ENCODE measurements at places on chromosomes 1 and 21.
A peak's percentile ranks its signal among the peaks of the same experiment; 100 is the strongest.

GRCh38 chr21:44349416-44349846 lies 4.0 kb upstream of the TRPM2 start:
- no peak for DNase-seq

DNA sequence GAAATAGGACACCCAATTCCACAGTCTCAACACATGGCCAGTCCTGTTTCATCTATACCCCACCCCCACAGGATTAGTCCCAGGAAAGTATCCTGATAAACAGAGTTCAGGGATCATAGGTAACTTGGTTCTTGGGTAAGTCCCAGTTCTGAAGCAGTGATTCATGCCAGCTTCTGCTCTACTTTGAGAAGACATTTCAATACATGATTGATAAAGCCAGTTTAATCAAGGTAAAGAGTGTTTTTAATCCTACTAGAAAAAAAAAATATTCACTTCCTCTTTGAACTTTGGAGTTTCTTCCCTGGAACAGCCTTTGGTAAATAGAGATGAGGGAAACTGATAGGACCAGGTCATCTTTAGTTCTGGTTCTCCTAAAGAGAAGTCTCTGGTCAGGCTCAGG lies 142.4 kb downstream of the TLR5 start:
- no peak for DNase-seq

GRCh38 chr1:117589544-117589943 lies 16.3 kb upstream of the TENT5C start:
- no peak for DNase-seq

DNA sequence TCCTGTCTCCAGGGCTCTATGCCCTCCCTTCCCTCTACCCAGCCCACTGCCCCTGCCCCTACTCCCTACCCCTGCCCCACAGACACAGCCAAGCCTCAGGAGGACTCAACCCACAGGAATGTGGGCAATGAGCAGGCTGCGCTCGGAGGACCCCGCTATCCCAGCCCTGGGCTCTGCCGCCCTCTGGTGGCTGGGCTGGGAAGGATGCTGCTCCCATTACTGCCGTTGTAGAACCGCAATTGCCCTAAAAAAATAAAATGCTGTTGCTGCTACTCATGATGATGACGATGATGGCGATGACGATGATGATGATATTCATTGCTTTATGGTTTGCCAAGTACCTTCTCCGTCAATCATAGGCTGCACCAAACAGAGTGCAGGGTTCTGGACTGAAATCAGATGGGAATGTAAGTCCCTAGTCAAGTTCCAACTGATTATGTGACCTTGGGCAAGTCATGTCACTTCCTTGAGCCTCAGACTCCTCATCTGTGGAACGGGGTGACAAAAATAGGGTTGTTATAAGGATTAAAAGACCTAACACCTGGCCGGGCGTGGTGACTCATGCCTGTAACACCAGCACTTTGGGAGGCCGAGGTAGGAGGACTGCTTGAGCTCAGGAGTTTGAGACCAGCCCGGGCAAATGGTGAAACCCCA lies 24.6 kb downstream of the ARHGEF19 start:
- DNase-seq, result no peak

GRCh38 chr1:55179177-55179835 lies 35.9 kb downstream of the USP24 start:
- DNase-seq, result no peak

- no peak for DNase-seq
Observed at GRCh38 chr1:36987276-36987675, 47.0 kb downstream of the GRIK3 start.

DNA sequence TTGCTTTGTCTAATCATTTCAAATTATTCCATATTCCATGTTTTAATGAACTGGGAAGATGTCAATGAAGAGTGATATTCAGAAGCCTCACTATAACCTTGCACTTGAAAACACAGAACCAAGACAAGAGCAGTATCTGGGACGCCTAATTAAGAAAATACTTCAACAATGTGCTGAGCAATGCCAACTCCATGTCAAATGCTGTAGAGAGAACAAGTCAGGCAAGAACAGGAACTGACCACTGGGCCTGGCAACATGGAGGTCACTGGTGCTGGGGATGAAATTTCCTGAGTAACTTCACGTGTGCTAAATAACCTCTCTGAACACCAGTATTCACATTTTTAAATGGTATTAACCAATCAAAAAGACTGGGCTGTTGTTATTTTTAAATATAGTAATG lies 22.8 kb downstream of the HEATR1 start:
- DNase-seq, result no peak

GRCh38 chr21:35333831-35334618 lies 284.9 kb upstream of the RUNX1 start:
- DNase-seq, result no peak

DNA sequence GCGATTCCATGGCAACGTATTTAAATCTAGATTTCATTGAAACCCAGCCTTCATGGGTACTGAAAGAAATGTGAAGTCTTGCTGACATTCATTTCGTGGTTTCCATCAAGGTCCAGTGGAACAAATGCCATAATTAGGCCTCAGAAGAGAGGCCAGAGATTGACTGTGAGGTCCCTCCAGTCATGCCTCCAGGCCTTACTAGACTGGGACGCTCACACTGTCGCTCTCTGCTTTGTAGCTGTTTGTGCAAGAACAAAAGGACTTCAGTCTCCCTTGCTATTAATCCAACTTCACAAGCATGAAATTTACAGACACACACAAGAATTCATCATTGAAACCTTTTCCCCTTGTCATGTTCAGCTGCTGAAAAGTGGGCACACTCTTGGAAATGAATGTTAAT lies 180.4 kb upstream of the FOXD3 start:
- DNase-seq, result no peak

DNA sequence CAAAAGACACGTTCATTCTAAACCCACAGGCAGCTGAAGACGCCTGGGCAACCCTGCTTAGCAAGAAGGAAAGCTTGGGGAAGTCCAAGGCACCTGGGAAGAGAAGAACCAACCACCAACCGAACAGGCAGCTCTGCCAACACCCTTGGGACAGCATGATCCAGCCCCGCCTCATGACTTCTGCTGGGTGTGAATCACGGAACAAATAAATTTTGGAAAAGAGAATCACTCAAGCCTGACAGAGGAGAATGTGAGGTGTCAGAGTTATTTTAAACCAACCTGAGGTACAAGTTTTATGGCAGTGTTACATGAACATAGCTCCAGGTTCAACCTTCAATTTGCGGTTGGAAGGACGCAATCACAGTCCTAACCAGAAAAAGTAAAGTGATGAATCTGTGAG lies 10.0 kb upstream of the PADI4 start:
- DNase-seq, result peak; percentile 30

DNA sequence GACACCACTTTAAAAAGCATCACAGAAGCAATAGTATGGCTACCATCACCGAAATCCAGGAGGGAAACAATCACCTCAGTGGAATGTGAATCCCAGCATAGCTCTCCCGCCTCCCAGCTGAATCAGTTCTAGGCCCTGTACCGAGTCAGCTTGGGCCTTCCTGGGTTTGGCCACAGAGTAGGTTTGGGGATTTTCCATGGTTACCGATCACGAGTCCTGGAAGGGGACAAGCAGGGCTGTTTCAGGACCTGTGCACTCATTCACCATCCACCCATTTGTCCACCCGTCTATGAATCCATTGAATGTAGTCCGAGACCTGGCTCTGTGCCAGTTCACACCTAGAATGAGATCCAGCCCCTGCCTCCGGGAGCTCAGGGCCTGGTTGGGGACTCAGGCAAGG lies 94.2 kb downstream of the ARHGEF10L start:
- no peak for DNase-seq

Data from LNCaP clone FGC (cell line).